HFF-Myc (cell line): ENCODE measurements at places on chromosomes 1 and 21.

- no peak for DNase-seq
These were observed 7.0 kb downstream of the OMA1 start for GRCh38 chr1:58539553-58539952.

GRCh38 chr1:4486408-4487120 is 167.8 kb upstream of the AJAP1 start:
- no peak for DNase-seq

- DNase-seq = no peak
These were observed 8.1 kb downstream of the COL8A2 start for GRCh38 chr1:36116901-36117300.

- DNase-seq = no peak
These were observed 694.4 kb downstream of the LTN1 start for GRCh38 chr21:28298251-28298672.

DNA sequence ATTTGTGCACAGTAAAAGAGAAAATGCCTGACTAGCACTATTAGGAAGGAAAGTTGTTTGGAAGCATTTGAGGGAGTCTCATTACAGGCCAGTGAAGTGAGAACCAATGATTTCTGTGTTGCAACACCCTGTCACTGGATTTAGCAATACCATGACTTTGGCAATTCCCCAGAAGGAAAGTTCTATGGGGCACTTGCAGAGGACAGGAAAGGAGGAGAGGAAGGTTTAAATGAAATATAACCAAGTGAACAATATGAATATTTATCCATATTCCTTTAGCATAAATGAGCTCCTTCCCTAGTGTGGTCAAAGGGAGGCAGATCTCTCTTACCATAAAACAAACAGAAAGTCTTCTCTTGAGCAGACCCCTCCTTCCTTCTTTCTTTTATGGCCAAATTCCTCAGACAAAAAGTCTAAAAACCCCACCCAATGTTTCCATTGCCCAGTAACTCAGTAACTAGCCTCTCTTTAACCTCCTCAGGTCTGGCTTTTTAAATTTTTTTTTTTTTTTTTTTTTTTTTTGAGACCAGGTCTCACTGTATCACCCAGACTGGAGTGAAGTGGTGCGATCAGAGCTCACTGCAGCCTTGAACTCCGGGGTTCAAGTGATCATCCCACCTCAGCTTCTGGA is 5.5 kb downstream of the TLR5 start:
- no peak for DNase-seq

- DNase-seq = no peak
These were observed 54.6 kb upstream of the BOLA1 start for GRCh38 chr1:149844650-149845255.

DNA sequence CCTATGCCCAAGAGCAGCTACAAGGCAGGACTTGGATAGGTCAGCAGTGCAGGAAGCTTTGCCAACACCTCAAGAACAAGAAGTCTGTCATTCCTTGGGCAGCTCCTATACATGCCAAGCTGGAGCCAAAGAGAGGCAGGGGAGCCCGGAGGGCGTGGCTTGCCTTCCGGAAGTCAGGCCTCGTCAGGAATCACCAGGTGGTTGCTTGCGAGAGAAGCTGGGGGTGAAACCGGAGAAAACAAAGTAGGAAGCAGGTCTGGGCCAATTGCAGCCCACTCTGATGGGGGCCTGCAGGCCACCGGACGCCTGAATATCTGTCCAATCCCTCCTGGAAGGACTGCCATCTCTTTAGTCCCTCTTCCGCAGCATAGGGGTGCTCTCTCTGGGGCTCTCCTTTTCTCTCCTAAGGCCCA is 794 bp upstream of the FAM76A start:
- DNase-seq = no peak

- no peak for DNase-seq
These were observed 481.4 kb downstream of the SETD4 start for GRCh38 chr21:35578831-35579471.

GRCh38 chr1:26060832-26061574 is 6.4 kb downstream of the TRIM63 start:
- DNase-seq = no peak

DNA sequence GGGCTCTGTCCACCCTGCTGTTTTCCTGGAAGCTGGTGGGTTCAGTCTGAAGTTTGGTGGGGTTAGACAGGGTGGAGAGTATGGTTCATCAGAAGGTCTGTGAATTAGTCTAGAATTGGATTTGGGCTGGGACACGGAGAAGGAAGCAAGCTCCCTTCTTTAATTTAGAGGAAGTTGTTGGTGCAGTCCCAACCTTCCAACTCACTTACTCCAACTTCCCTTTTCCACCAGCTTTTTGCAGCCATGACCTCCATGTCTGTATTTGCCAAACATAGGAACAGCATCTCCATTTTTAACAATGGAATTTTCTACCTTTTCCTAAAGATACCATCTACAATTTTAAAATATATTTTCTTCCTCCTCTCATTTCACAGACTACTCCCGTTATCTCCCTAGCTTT is 28.5 kb upstream of the PRELP start:
- no peak for DNase-seq

DNA sequence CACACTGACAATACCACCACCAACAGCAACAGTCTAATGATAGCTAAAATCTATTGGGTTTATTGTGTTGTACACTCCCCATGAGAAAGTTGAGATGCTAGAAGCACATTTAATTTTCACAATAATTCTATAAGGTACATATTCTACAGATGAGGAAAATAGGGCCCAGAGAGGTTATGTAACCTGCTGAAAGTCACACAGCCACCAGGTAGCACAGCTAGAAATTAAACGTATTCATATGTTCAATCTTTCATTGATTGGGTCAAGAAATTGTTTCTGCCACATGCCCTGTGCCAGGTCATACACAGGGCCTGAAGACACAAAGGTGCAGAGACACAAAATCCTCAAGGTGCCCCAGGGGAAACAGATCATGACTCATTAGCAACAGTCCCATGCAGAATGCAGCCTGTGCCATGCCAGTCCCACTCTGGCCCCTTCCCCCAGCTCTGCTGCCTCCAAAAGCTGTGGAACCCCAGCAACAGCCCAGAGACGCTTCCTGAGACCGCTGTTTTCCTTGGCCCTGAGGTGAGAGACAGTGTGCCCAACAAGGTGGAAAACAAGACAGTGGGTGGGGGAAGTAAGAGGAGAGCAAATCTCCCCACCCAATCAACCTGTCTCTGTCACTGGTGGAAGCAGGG is 32.1 kb downstream of the GJA4 start:
- no peak for DNase-seq

- no peak for DNase-seq
These were observed 11.2 kb downstream of the C8B start for GRCh38 chr1:56954664-56955063.

GRCh38 chr1:1275836-1276235 is 2.2 kb upstream of the UBE2J2 start:
- no peak for DNase-seq

- peak; percentile 15 for DNase-seq
These were observed 470.6 kb downstream of the PTPRU start for GRCh38 chr1:29706936-29707335.

DNA sequence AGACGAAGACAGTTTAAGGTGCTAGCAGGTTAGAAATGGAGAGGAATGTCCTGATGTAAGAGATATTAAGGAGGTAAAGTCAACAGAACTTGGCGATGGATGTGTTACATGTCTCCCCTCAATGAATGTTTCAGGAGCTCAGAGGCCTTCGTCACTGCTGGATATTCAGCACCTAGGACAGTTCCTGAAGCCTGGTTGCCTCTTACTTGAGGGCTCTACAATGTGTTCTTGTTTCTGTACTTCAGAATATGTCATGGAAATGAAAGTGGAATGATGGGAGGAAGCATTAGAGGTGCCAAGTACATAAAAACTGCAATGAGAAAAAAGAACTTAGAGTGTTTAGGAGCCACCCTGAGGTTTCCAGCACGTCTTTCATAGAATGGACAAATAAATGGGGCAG is 17.7 kb downstream of the TNR start:
- peak; percentile 7 for DNase-seq

- DNase-seq = no peak
These were observed 48.0 kb upstream of the WLS start for GRCh38 chr1:68280286-68280685.

- DNase-seq = no peak
These were observed 35.9 kb upstream of the MPZL1 start for GRCh38 chr1:167685844-167686243.

GRCh38 chr1:101203820-101204540 is 32.8 kb upstream of the S1PR1 start:
- DNase-seq = no peak

GRCh38 chr1:8438489-8438888 is 120.6 kb downstream of the SLC45A1 start:
- DNase-seq = no peak

DNA sequence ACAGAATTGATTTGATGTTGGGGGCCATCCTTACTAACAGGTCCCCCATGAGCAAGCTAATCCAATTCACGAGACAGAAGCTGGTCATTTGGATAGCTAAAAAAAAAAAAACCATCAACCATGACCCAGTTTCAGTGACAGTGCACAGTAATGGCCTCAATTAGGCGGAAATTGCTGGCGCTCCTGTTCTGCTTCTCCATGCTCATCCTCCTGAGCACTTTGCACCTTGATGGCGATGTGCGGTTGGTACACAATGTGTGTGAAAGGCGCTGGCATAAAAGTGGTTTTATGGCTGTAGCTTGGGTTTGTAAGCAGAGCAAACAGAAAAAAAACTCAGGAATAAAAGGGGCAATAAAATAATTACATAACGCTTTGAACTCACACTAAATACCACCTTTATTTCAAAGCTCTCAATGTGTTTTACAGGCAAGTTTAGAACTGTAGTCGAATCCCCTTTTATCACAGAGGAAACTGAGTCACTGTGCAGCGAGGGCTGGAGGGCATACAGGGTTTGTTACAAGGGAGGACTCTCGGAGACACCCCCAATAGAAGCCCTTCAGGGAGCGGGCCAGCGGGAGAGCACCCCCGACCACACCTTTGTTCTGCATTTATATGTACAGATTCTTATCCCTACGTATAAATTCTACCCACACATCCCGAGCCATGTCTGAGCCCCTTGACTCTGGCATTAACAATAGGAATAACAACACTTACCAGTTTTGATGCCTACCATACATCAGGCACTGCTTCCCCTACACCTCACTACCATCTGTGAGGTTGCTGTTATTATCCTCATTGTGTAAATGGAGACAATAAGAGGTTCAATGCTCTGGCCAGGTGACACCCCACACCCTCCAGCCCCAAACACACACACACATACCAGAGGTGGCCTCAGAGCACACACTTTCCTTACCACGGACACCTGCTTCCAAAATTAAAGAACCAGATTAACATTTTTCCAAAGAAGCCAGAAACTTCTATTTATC is 213.5 kb upstream of the IRF2BP2 start:
- DNase-seq = no peak

DNA sequence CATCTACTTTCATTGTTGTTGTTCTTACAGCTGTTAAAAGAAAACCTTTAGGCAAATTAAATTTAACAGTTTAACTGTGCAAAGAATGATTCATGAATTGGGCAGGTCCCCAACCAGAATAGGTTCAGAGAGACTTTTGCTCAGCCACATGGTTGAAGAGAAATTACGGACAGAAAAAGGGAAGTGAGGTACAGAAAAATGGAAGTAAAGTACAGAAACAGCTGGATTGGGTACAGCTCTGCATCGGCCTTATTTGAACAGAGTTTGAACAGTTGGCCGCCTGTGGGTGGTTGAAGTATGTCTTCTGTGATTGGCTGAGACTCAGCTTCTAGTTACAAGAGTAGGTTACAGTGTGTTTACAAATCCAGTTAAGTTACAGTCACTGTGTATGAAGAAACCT is 210.1 kb downstream of the FGGY start:
- DNase-seq = no peak

DNA sequence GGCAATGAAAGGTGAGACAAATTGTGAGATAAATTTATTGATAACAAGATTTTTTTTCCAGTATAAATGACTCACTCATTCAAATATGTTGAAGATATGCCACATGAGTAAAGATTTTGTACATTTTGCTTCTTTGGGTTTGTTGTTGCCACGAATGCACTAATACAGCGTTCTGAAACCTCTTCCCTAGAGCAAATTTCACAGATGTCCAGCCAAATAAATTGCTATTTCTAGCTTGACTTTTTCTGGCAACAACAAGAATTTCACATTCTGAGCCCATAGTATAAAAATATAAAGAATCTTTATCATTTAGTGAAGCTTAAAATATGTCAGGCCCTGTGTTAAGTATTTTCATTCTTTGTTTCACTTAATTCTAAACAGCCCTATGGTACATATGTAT is 114.5 kb upstream of the COL24A1 start:
- no peak for DNase-seq

DNA sequence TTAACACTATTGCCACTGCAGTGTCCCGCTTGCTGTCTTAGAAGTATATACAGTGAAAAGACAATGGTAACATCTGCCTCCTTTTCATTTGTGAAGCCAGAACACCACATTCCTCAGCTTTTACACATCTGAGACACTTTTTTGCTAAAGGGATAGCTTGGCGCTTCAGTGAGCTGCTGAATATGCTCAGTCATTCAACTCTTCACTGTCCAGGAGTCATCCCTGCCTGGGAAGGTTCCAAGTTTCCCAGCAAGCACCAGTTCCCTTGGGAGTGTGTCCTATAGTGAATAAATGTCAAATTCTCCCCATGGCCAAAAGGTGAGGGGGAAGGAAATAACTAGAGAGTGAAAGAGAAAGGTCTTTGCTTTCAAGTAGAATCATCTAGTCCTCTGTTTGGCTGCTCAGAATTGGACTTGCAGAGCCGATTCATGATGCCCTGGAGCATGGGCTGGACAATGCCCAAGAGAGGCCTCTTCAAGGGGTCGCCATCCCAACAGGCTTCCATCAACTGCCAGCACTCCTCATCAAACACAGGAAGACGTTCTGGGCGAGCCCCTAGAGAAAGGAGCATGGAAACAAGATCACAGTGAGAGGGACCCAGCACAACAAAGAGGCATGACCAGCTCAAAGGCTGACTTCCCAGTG is 25.5 kb upstream of the RBBP5 start:
- peak; percentile 25 for DNase-seq

- DNase-seq = no peak
These were observed 610 bp downstream of the WDR26 start for GRCh38 chr1:224433701-224434672.

DNA sequence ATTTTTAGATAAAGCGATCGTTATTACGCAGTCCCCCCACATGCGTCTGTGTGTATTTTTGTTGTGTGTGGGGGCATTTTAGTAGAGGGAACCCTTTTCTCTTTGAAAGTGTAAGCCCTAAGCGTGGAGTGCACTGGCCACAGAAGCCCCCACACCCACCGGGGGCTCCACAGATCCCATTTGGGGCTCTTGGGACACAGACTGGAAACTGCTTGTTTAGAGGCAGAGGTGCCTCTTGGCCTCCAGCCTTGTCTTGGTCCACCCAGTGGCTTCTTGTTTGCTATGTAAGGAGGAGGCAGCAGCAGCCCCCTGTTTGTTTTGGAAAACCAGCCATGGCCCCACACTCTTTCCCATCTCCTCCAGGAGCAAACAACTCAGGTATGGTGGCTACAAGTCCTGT is 42.8 kb downstream of the SLC37A1 start:
- no peak for DNase-seq

GRCh38 chr1:209587789-209588188 is 4.3 kb downstream of the CAMK1G start:
- DNase-seq = no peak

GRCh38 chr1:165116732-165117131 is 239.8 kb downstream of the LMX1A start:
- DNase-seq = peak; percentile 15
